ENCODE measurements at places on chromosomes 12 and 14.

- no peak for DNase-seq
Measured at GRCh38 chr12:122835750-122836026, 431 bp downstream of the HIP1R start.

GRCh38 chr12:122688291-122688690 is 14.9 kb downstream of the HCAR2 start:
- DNase-seq, result no peak

DNA sequence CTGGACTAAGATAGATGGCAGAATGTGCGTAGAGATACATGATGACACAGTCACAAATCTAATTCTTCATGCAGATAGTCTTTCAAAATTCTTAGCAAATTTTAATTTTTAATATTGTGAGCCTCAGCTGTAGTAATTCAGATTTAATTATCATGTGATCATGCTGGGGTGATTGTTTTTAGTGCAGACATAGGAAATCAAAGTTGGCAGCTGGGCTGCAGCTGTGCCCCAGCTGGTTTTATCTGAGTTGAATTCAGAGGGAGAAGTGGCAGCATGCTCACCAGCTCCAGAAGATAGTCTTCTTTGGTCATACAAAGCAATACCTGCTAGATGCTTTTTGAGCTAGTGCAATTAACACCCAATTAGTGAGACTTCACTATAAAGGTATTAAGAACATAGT is 292.9 kb downstream of the RAD51B start:
- DNase-seq, result no peak

GRCh38 chr12:9868311-9868801 is 798 bp downstream of the CLEC2B start:
- peak; percentile 53 for DNase-seq

- DNase-seq, result no peak
Measured at GRCh38 chr12:54159140-54159539, 29.6 kb downstream of the SMUG1 start.

DNA sequence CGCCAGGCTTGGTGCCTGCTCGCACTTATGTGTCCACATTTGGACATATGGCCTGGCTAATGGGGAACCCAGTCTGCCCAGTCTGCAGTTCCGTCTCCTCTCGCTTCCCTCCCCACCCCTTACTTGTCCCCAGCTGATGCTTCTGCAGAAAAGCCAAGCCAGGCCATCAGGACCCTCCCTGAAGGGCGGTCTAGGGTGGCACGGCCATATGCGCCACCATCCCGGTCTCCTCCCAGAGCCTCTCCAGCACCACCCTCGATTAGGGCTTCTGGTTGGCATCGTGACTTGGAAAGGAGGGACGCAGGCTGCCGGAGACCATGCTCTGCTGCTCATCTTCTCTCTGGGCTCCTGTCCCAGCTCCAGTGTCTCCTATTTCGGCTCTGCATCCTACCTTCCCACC is 54.6 kb downstream of the CALM1 start:
- no peak for DNase-seq

DNA sequence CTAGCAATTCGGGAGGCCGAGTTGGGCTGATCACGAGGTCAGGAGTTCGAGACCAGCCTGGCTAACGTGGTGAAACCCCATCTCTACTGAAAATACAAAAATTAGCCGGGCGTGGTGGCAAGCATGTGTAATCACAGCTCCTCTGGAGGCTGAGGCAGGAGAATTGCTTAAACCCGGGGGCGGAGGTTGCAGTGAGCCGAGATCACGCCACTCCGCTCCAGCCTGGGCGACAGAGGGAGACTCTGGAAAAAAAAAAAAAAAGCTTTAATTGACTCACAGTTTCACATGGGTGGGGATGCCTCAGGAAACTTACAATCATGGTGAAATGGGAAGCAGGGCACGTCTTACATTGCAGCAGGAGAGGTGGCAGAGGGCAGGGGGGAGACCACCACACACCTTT is 30.6 kb upstream of the SLC2A3 start:
- DNase-seq, result peak; percentile 97

GRCh38 chr12:84726780-84727179 is 185.8 kb downstream of the SLC6A15 start:
- DNase-seq, result no peak

- DNase-seq, result no peak
Measured at GRCh38 chr14:104405360-104406226, 174.0 kb upstream of the C14orf180 start.

DNA sequence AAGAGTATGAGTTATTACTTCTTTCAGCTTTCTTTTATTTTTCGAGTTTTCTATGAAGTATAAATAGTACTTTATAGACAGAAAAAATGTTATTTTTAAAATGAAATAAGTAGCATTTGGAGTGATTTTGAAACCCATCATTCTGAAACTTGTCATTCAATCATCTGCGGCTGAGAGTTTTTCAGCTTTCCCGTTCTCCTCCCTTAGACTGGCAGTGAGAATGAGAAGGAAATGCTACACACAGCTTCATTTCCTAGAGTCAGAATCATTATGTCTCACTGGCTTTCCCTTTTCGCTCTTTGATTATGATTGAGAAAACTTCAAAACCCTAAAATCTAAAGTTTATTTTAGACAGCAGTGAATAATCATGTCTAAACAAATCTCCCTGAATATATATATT is 33.7 kb upstream of the GNPNAT1 start:
- no peak for DNase-seq

DNA sequence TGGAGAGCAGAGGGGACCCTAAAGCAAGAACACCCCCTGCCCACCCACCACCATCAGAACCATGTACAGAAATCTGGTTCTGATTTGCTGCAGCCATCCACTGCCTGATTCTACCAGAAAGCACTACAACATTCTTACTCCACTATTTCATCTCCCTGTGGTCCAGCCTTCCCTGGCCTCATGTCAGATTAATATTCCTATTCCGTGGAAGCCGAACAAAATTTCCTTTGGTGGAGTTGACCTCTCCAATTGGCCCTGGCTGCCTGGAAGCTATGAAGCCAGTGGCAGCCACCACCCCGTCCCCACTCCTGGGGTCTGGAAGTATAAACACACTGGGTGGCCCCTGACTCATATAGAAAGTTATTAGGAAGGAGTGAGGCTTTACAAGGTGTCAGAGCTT is 60.2 kb downstream of the ANO2 start:
- no peak for DNase-seq

- no peak for DNase-seq
Measured at GRCh38 chr14:100143523-100143922, 15.9 kb downstream of the DEGS2 start.

GRCh38 chr14:99945732-99946651 is 119.2 kb upstream of the EVL start:
- DNase-seq, result peak; percentile 27

DNA sequence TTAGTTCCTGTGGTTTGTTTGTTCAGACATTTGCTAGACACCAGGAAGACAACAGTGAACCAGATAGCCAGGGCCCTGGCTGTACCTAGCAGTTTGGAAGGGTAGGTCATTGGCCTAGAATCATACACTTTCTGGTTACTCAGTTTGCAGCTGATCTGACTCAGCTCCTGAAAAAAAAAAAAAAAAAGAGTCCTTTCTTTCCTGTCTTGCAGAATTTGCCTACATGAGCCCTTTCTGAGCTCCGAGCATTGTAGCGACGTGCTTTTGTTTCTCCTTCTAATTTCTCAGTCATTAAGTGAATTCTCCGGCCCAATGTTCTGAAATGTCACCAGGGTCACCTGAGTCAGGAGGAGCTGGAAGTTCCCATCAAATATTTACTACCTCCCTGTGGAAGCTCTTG is 2.4 kb downstream of the CABP1 start:
- no peak for DNase-seq

GRCh38 chr12:19897900-19898408 is 458.7 kb downstream of the AEBP2 start:
- no peak for DNase-seq

DNA sequence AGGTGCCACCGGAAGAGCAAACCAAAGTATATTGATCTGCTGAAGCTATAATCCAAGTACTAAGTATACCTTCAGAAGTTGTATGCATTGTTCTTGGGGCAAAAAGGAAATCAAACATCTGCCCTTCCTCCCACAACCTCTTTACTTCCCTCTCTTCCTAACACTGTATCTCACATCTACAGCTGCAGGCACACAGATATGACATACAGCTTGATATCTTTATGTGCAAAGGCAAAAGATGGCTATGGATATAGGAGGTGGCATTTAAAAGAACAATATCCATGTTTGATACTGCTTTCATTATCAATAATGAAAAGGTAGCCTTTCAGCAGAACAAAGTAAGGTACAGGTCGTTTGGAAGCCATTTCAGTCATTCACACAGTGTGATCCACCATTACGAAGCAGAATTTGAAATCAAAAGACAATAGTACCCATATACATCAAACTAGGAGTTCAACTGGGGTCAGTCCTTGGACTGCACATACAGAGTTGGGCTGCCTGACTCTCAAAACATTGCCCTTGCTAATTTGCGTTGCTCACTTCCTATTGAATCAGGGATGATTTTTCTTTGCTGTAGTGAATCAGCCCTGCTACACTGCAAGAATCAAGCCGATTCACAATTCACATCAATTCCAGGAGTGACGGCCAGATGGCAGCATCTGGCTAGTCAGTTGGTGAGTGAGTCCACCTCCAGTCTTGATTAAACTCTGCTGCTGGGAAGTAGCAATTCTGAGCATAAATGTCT is 8.9 kb downstream of the ANG start:
- peak; percentile 87 for DNase-seq

- DNase-seq, result no peak
Measured at GRCh38 chr14:73254247-73255004, 17.1 kb downstream of the PAPLN start.

- no peak for DNase-seq
Measured at GRCh38 chr12:80472236-80472635, 28.2 kb downstream of the PTPRQ start.

Measured in inflammatory macrophage (primary cell).